Stimulated activated naive CD8-positive, alpha-beta T cell treated with anti-CD3 and anti-CD28 coated beads, Interleukin-15, Interleukin-2, amounts not matched to agents 100 U/mL and 50 U/mL, for 24 hours (primary cell): ENCODE measurements at places on chromosomes 2 and 18.

GRCh38 chr2:124025891-124026434 is 876 bp downstream of the CNTNAP5 start:
- no peak for DNase-seq

DNA sequence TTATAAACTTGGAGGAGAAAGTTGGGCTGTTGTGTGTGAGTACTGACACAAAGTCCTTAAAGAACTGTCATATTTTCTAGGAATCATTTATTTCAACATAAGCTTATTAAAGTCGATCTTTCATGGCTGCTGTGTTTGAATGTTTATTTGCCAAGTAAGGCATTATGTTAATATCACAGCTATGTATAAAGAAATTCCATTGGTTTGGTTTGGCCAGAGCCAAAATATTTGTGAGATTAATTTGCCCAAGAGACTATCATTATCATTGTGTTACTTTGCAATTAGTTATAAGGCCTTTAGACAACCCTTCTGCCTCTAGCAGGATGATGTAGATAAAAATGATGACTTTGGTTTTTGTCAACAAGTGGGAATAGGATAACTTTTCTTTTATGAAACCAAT is 240.6 kb upstream of the NT5C1B start:
- no peak for DNase-seq

DNA sequence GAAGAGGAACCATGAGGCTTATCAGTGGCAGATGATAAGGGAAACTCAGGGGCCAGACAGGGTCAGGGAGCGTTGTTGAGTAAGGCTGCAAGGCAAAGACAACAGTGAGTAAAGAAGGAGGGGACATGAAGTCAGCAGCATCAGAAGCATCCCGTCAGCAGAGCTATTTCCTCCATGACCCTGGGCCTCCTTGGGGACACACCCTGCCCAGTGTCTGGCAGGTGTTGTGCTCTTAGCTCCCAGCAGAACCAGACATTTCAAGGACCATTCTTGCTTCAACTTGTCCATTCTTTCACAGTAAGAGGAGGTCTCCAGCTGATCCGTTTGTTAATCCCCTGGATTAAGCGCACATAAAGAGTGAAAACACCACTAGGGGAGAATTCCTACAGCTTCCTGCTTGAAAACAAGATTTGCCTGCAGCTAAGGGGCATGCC is 88.7 kb upstream of the MEIS1 start:
- no peak for DNase-seq

DNA sequence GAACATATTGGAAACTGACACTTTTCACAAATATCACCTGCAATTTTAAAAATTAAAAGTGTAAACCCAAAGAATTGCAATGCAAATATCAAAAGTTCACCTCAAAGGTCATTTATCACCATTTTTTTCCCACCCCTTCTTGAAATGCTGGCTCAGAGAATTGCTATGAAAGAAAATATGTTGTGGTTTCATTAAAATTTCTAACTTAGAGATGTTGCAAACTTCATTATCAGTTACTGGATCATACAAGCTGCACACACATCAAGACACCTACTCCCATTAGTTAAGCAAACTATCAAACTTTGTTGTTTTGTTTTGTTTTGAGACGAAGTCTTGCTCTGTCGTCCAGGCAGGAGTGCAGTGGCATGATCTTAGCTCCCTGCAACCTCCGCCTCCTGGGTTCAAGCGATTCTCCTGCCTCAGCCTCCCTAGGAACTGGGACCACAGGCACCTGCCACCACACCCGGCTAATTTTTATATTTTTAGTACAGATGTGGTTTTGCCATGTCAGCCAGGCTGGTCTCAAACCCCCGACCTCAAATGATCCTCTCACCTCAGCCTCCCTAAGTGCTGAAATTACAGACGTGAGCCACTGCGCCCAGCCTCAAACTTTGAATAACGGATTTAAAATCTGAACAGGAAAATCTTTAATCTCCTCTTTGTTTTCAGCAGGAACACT is 37.0 kb downstream of the STK39 start:
- no peak for DNase-seq
